ENCODE measurements at places on chromosomes 2 and 18.

- peaks cover 7% of the 10 kb centered on the region for H3K4me1 ChIP-seq
- H3K27me3 ChIP-seq = no peaks in the 10 kb centered on the region
- no peak for DNase-seq
- H3K27ac ChIP-seq = no peak overlapping the region
- no peak overlapping the region for H3K4me3 ChIP-seq
Observed at GRCh38 chr2:191351298-191351697, 106.1 kb downstream of the MYO1B start.

GRCh38 chr2:100603414-100603813 lies 40.6 kb downstream of the PDCL3 start:
- DNase-seq = no peak
- H3K27me3 ChIP-seq = no peaks in the 10 kb centered on the region
- H3K36me3 ChIP-seq = no peaks in the 10 kb centered on the region
- no peak overlapping the region for H3K4me3 ChIP-seq

- no peak overlapping the region for H3K27ac ChIP-seq
- H3K27me3 ChIP-seq = no peaks in the 10 kb centered on the region
- H3K4me3 ChIP-seq = no peak overlapping the region
- no peak for DNase-seq
- no peaks in the 10 kb centered on the region for H3K4me1 ChIP-seq
Observed at GRCh38 chr2:132620115-132620514, 49.9 kb downstream of the LYPD1 start.

GRCh38 chr2:129061069-129061768 lies 742.6 kb upstream of the HS6ST1 start:
- no peaks in the 10 kb centered on the region for H3K36me3 ChIP-seq
- no peaks in the 10 kb centered on the region for H3K27me3 ChIP-seq
- DNase-seq = no peak
